ENCODE measurements at places on chromosomes 5 and 9.

- DNase-seq, result no peak
Measured at GRCh38 chr9:96125624-96126023, 176.4 kb downstream of the HSD17B3 start.

DNA sequence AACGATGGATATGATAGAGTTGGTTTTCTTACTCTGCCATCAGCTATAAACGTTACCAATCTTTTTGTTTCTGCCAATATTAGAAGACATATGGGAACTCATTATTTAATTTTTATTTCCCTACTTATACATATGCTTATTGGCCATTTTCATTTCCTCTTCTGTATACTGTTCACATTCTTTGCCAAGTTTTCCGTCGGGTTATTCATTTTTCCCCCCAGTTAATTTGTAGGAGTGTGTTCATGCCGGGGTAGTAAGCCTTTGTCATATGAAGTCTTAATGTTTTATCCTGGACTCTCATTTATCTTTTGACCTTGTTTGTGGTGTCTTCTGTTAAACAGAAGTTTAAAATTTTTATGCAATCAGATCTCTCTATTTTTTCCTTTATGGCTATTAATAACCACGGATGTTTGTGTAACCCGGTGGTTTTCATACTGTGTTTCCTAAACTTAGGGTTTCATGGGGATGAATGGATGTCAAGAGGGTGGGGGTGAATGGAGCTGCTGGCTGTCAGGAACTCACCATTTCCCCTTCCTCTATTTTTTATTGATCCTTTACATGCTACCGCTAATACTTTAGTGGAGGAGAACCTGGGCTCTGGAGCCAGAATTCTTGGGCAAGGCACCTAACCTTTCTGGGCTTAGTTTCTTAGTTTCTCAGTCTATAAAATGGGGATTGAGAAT is 42.5 kb upstream of the PPARGC1B start:
- DNase-seq, result no peak

DNA sequence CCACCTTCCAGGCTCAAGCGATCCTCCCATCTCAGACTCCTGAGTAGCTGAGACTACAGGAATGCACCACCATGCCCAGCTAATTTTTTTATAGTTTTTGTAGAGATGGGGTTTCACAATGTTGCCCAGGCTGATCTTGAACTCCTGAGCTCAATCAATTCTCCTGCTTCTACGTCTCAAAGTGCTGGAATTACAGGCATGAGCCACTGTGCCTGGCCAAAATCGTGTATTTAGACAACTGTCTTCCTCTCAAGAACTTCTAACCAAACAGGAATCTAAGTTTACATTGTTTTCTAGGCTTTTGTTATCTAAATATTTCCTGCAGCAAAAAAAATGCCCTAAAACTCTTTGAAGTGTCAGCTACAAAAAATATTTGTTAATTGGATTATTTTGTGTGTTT is 78.8 kb downstream of the NLN start:
- DNase-seq, result no peak

DNA sequence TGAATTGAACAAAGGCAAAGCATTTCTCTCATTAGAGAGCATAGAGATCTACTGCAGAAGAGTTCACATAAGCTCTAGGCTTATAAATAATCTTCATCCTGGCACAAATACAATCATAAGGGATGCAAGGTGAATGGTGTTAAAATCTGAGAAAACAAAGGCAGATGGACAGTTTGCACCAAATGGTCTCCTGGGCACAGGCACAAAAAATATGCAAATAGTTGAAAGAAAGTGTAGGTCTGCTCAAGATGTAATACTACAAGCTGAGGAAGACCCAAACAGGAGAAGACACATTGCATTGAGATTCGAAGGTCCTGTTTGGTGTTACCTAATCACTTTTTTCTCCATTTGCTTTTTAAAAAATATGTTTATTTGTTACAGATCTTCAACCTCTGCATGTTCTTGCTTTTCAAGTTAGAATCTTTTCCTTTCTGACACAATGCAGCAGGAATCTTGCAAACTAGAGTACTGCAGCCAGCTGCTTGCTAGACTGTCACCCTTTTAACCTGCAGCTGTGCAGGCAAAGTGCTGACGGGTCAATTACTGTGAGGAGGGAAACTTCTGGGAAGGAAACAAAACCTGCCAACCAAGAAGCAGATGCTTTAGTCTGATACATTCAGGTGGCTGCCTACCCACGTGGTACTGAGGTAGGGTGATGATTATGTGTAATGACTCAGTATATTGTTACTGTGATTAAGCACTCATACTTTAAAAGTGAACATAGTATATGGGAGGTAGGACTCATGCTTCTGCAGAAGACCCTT is 1048.6 kb upstream of the SEMA6A start:
- DNase-seq, result no peak

DNA sequence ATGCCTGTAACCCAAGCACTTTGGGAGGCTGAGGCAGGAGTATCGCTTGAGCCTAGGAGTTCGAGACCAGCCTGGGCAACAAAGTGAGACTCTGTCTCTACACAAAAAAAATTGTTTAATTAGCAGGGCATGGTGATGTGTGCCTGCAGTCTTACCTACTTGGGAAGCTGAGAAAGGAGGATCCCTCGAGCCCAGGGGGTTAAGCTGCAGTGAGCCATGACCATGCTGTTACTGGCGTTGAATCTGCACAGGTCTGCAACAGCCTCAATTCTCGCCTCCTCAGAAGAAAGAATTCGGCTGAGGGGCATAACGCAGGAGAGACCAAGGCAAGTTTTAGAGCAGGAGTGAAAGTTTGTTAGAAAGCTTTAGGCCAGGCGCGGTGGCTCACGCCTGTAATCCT is 18.0 kb downstream of the CCT5 start:
- no peak for DNase-seq

GRCh38 chr9:93667627-93668026 is 91.2 kb downstream of the PHF2 start:
- no peak for DNase-seq

GRCh38 chr9:17330097-17330496 is 195.3 kb downstream of the CNTLN start:
- DNase-seq, result no peak

GRCh38 chr9:110876929-110877328 is 161.3 kb downstream of the LPAR1 start:
- DNase-seq, result no peak

DNA sequence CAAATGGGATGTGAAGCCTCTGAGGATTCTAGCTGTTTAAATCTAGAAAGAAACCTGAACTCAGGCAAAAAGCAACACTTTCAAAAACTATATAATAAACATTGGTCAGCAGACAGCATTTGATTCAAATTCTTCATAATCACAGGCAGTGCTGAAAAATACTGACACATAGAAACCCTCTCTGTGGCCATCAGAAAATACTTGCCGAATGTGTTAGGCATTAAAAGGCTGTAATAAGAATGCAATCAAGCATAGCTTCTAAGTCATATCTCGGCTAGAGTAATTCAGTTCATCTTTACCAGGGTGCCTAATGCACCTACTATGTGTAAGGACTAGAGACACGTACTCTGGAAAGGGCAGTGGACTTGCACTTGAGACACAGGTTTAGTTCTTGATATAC is 405.3 kb upstream of the SGCD start:
- DNase-seq, result no peak
